Immature natural killer cell (primary cell): ENCODE measurements at places on chromosomes 1 and 21. TPM values are rescaled to one million over a fixed set of nuclear protein-coding genes. Genes with fewer than 3 reads are reported as not detected.

Gene HMGCS2
- polyA plus RNA-seq = not detected

- peak overlapping the region; percentile 95 for H3K27ac ChIP-seq
- H3K36me3 ChIP-seq = no peaks in the 10 kb centered on the region
- peak; percentile 60 for DNase-seq
- H3K27me3 ChIP-seq = peaks cover 4% of the 10 kb centered on the region
- peaks cover 47% of the 10 kb centered on the region for H3K4me1 ChIP-seq
These were observed 100.1 kb upstream of the S1PR1 start for GRCh38 chr1:101136739-101137138.

DNA sequence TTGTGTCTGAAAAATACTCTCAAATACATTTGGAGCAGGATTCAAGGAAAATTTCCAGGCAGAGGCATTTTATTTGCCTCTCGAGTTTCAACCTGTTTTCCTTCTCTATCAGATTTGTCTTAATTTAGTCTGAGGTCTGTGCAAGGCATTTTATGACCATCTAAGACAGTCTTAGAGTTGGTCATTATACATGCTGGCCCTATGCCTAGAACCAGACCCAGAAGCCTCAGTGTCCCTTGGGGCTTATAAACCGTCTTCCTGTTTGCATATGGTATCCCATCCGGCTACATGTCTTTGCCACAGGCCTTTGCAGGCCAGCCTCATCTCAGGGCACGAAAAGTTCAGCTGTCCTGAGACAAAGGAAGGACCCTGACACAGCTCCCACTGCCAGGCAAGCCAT is 346.1 kb downstream of the SIPA1L2 start:
- H3K4me1 ChIP-seq = no peaks in the 10 kb centered on the region
- H3K36me3 ChIP-seq = no peaks in the 10 kb centered on the region
- H3K4me3 ChIP-seq = no peak overlapping the region
- H3K27ac ChIP-seq = no peak overlapping the region
- peaks cover 12% of the 10 kb centered on the region for H3K27me3 ChIP-seq
- no peak for DNase-seq

DNA sequence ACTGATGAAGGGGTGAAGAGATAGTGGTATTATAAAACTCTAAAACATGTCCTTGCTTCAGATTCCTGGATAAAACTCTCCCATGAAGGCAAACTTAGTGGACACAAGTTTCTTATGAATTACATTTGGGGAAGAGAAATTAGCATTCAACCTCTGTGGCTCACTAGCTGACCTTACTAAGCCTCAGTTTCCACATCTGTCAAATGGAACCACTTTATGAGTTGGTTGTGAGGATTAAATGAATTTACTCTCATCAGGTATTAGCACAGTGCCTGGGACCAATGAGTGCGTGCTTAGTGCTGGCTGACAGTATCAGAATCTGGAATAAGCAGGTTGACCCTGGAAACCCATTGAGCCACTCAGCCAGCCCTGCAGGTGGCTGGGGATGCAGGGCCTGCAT is 2.6 kb downstream of the CACNA1S start:
- H3K4me3 ChIP-seq = no peak overlapping the region
- H3K27me3 ChIP-seq = peaks cover 4% of the 10 kb centered on the region
- H3K4me1 ChIP-seq = peaks cover 7% of the 10 kb centered on the region
- DNase-seq = no peak

Gene CD84
- polyA plus RNA-seq = 3.0 TPM

Gene ECE1
- polyA plus RNA-seq = 4.3 TPM
